ENCODE measurements at places on chromosomes 6 and 20.

- H3K4me3 ChIP-seq = no peak overlapping the region
- no peaks in the 10 kb centered on the region for H3K27me3 ChIP-seq
- no peak for DNase-seq
- no peaks in the 10 kb centered on the region for H3K36me3 ChIP-seq
- H3K27ac ChIP-seq = peak overlapping the region; percentile 12
Measured at GRCh38 chr6:12081771-12082170, 69.7 kb downstream of the HIVEP1 start.

DNA sequence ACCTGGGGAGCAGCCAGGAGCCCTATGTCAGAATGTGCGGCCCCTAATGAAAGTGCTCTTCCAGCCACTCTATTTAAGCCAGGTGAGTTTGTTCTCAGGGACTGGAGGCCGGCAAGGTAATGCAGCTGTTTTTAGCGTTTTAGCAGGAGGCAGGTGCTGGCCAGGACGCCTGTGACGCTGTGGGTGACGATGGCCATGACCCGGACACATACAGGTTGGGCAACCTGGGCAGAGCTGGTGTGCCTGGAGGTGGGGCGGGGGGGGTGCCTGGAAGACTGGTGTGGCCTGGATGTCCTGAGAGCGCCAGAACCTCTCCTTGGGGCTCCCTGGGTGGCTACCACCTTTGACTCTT lies 51.7 kb downstream of the RBM38 start:
- H3K27me3 ChIP-seq = no peaks in the 10 kb centered on the region
- no peak overlapping the region for H3K27ac ChIP-seq
- peaks cover 6% of the 10 kb centered on the region for H3K4me1 ChIP-seq
- no peak overlapping the region for H3K4me3 ChIP-seq

DNA sequence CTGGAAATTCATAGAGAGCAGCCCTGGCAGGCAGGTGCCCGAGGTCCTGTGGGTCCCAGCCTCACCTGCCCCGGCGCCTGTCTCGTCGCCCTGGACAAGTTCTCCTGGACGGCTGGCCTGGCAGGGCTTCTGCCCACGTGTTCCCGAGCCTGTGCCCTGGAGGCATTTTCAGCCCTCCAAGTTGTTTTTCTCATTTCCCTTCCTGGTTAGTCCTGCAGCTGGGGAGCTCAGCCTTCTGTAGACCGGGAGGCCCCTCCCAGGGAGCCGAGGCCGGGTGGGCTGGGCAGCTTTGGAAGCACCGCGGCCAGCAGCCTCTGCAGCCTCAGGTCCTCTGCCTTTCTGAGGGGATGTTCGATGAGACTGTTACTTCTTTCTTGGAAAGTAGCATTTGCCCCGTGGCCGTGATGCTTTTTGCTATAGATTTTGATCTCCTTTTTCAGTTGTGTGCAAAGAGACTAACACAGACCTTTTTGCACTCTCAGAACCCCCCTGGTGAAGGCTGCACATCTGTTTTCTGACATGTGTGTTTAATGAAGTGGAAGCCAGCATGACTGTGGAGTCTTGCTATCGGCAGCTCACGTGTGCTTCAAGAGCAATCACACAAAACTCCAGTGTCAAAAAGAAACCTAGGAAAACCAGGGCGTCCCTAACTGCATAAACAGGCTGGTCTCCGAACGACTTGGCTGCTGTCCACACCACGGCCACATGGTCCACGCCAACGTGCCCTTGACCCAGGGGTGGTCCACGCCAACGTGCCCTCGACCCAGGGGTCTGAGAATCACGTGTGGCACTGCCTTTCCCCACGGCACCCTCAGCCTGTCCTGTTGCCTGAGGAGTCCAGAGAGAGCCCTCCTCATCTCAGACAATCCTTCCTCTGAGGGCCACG lies 207.5 kb downstream of the SMOC2 start:
- DNase-seq = no peak
- no peak overlapping the region for H3K4me3 ChIP-seq
- no peak overlapping the region for H3K27ac ChIP-seq
- no peaks in the 10 kb centered on the region for H3K4me1 ChIP-seq

DNA sequence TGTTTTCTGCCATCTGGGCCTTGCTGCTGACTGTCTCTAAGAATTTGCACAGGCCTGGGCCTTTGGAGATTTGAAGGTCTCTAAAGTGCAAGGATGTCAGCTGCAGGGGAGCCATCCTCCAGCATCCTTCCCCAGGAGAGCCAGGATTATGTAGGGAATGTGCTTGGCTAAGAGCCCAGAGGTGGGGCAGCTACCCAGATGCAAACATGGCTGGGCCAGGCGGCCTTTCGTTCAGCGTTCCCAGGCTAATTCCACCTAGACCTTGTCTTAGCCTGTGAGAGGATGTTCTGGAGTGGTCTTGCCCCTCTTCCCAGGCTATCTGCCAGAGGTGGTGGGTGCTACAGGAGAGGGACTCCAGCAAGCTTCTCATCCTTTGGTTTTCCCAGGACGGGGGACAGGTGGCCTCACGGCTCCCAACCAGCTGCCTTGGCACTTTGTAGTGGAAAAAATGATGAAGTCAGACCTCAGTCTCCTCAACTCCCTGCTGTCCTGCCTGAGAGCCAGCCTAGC lies 7.7 kb upstream of the PTGIS start:
- H3K4me3 ChIP-seq = no peak overlapping the region
- H3K27me3 ChIP-seq = peaks cover 6% of the 10 kb centered on the region
- DNase-seq = no peak
- peaks cover 8% of the 10 kb centered on the region for H3K36me3 ChIP-seq
- peaks cover 45% of the 10 kb centered on the region for H3K4me1 ChIP-seq

DNA sequence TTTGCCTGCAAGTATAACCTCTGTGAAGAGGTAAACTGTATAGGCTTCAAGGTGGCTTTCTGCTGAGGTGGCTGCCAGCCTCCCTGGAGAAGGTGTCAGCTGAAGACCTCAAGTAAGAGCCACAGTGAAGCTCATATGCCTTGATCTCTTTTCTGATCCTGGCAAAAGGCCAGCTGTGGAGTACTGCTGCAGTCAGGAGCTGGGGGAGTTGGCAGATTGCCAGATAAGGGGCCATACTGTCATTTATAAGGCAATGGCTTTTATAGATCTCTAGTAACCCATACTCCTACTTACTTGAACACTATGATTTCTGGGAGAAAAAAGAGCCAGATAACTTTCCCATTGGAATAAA lies 8.8 kb upstream of the CEP85L start:
- H3K36me3 ChIP-seq = no peaks in the 10 kb centered on the region
- peak overlapping the region; percentile 67 for H3K27ac ChIP-seq
- H3K4me3 ChIP-seq = no peak overlapping the region
- peaks cover 20% of the 10 kb centered on the region for H3K4me1 ChIP-seq
- no peak for DNase-seq

DNA sequence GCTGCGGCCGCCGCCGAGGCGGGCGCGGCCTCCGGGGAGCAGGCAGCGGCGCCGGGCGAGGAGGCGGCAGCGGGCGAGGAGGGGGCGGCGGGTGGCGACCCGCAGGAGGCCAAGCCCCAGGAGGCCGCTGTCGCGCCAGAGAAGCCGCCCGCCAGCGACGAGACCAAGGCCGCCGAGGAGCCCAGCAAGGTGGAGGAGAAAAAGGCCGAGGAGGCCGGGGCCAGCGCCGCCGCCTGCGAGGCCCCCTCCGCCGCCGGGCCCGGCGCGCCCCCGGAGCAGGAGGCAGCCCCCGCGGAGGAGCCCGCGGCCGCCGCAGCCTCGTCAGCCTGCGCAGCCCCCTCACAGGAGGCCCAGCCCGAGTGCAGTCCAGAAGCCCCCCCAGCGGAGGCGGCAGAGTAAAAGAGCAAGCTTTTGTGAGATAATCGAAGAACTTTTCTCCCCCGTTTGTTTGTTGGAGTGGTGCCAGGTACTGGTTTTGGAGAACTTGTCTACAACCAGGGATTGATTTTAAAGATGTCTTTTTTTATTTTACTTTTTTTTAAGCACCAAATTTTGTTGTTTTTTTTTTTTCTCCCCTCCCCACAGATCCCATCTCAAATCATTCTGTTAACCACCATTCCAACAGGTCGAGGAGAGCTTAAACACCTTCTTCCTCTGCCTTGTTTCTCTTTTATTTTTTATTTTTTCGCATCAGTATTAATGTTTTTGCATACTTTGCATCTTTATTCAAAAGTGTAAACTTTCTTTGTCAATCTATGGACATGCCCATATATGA lies 3.2 kb downstream of the MARCKS start:
- DNase-seq = no peak
- H3K4me1 ChIP-seq = peaks cover 10% of the 10 kb centered on the region
- no peaks in the 10 kb centered on the region for H3K36me3 ChIP-seq
- H3K27ac ChIP-seq = peak overlapping the region; percentile 67
- peaks cover 19% of the 10 kb centered on the region for H3K27me3 ChIP-seq

DNA sequence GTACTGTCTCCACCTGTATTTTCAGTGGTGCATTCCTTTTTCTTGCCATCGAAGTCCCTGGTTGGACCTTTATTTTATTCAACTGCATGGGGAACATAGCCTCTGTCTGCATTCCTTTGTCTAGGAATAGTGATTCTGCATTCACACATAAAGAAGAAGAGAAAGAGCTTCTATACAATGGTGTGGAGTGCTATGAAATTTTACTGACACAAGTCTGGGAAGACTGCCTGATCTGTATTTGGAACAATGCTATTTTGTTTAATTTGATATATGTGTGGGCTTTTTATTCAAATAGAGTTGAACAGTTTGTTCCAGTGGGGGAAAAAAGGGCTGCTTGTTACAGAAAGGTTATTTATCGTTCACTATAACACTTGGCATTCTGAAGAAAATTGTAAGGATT lies 375.7 kb upstream of the POU3F2 start:
- H3K36me3 ChIP-seq = no peaks in the 10 kb centered on the region
- H3K27me3 ChIP-seq = no peaks in the 10 kb centered on the region
- H3K4me1 ChIP-seq = no peaks in the 10 kb centered on the region
- no peak for DNase-seq
- H3K4me3 ChIP-seq = no peak overlapping the region

DNA sequence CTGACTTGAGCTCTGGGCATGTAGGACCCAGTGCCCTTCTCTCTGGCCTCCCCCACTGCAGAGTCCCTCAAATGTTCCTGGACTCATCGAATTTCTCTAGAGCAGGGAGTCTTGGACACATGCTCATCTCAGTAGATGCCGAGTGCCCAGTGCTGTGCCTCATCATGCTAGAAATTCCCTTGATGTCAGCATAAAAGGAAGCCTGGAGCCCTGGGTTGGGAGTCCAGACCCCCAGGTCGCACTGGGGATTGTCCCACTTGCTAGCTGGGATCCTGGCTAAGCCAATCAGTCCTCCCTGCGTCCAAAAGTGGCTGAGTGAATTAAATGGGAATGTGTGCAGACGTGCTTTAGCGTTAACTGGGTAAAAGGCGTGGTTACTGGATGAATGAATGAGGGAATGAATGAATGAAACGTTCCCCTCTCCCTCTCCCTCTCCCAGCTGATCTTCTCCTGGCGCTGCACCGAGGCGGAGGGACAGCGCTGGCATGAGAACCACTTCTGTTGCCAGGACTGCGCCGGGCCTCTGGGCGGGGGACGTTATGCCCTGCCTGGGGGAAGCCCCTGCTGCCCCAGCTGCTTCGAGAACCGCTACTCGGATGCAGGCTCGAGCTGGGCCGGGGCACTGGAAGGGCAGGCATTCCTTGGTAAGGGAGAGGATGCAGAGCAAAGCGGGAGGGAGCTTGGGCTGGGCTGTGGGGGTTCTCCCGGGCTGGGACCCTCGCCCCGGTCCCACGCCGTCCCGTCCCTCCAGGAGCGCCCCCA lies 1.6 kb upstream of the TOMM6 start:
- H3K4me3 ChIP-seq = peak overlapping the region; percentile 95
- DNase-seq = no peak
- no peaks in the 10 kb centered on the region for H3K27me3 ChIP-seq
- no peak overlapping the region for H3K27ac ChIP-seq
- H3K36me3 ChIP-seq = peaks cover 11% of the 10 kb centered on the region

DNA sequence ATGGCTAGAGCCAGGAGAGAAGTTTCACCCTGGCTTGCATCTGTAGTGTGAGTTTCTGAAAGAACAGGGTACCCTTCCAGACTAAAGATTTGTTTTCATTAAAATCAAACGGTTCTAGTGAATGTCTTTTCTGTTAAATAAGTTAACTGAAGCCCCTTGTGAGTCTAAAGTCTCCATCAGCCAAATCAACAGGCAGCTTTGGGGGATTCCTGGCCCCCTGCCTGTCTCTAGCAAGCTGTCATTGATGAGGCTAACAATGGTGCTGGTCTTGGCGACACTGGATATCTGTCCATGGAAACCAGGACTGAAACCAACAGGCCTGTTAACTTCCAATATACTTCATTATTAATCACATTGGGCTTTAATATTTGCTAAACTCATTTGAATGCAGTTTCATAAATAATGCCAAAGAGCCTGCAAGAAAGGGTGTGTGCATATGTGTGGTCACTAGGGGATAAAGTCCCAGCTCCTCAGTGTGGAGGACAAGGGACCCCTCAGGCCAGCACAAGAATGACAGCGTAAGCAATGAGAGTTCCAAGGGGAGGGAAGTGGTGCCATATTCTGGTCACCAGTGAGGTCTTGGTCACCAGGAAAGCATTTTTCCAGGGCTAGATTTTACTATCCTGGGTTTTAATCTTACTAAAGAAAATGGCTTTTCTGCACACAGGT lies 9.1 kb upstream of the RNF182 start:
- no peaks in the 10 kb centered on the region for H3K4me1 ChIP-seq
- peaks cover 57% of the 10 kb centered on the region for H3K27me3 ChIP-seq
- DNase-seq = no peak
- no peak overlapping the region for H3K27ac ChIP-seq

GRCh38 chr6:7730001-7730783 lies 4.3 kb downstream of the BMP6 start:
- H3K27me3 ChIP-seq = peaks cover 57% of the 10 kb centered on the region
- no peak overlapping the region for H3K4me3 ChIP-seq
- no peaks in the 10 kb centered on the region for H3K36me3 ChIP-seq

DNA sequence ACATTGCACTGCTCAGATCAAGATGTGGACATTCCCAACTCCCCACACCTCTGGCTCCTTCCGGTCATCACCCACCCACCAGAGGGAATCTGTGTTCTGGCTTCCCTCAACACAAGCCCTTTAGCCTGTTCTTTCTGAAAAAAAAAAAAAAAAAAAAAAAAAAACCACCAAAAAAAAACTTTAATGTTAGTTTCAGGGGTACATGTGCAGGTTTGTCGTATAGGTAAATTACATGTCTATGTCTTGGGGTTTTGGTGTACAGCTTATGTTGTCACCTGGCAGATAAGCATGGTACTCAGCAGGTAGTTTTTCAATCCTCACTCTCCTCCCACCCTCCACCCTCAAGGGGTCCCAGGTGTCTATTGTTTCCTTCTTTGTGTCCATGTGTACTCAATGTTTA lies 135.8 kb upstream of the FOXA2 start:
- H3K4me3 ChIP-seq = no peak overlapping the region
- H3K36me3 ChIP-seq = no peaks in the 10 kb centered on the region
- no peak for DNase-seq

- H3K27ac ChIP-seq = peak overlapping the region; percentile 5
- no peak for DNase-seq
- H3K27me3 ChIP-seq = peaks cover 12% of the 10 kb centered on the region
- H3K4me1 ChIP-seq = peaks cover 34% of the 10 kb centered on the region
- H3K36me3 ChIP-seq = no peaks in the 10 kb centered on the region
- peak overlapping the region; percentile 30 for H3K4me3 ChIP-seq
Measured at GRCh38 chr20:24102290-24102689, 113.7 kb upstream of the GGTLC1 start.

DNA sequence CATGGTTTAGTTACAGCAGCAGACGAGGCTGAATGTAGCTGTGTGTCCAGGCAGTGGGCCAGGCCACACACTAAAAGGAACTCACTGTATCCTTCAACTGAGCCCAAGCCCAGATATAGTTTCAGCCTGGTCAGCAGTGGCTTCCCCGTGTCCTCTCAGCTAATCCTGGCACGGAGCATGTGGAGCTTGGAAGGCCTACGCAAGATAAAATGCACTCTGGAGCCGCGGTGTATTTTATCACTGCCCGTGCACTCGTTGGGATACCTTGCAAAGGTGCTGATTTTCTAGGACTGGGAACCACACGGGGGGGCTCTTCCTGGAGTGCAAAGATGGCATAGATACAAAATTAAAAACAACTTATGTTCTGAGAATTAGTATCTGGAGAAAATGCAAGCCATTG lies 48.4 kb upstream of the IYD start:
- no peak for DNase-seq
- no peaks in the 10 kb centered on the region for H3K36me3 ChIP-seq
- H3K27me3 ChIP-seq = peaks cover 11% of the 10 kb centered on the region
- H3K4me3 ChIP-seq = no peak overlapping the region
- H3K27ac ChIP-seq = no peak overlapping the region
